ENCODE measurements at places on chromosomes 16 and 17.

DNA sequence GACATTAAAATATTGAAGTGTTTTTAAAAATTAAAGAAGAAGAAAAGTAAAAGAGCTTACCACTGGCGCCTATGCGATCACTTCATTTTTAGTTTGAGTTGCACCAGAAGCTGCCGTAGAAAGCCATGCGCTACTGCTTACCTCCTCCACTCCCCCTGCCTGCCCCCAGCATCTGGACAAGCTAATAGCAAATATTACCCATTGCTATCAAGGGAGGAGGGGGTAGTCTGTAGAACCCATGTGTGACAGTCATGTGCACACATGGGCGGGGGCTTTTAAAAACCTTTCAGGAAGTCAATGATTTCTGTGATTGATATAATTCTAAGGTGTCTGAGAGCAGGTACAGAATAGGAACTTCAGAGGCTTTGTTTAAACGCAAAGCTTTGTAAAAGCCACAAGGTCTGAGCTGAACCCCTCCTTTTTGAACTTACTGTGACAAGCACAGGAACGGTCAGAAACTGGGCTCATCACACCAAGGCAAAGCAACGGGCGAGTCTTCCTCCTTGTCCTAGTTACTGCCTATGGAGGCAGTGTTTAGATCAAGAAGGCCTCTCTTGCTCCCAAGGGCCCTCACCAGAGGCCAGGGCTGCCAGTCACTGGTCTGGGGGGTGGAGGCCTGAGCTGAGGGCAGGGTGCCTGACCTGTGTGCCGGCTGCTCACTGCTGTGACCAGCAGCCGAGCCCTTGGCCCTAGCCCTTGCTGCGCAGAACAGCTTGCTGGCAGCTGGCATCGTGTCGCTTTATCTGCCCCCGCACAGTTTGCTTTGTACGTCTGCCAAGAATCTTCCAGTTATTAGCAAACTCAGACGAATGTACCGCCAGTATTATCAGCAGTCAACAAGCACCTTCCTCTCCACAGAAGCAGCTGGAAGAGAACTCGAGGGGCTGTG, 15.0 kb downstream of the GINS2 start:
- DNase-seq = no peak

DNA sequence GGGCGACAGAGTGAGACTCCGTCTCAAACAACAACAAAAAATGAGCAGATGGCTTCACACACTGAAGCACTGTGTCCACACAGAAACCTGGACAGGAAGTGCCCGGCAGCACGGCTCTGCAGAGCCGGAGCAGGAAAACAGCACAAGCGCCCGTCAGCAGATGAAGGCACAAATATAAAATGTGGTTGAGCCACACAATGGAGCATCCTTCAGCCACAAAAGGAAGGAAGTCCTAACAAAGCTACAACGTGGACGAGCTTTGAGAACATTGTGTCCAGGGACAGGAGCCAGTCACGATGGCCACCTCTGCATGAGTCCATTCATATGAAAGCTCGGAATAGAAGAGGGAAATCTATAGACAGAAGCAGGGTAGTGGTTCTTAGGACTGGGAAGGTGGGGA, 15.7 kb downstream of the RHBDF2 start:
- no peak for DNase-seq

DNA sequence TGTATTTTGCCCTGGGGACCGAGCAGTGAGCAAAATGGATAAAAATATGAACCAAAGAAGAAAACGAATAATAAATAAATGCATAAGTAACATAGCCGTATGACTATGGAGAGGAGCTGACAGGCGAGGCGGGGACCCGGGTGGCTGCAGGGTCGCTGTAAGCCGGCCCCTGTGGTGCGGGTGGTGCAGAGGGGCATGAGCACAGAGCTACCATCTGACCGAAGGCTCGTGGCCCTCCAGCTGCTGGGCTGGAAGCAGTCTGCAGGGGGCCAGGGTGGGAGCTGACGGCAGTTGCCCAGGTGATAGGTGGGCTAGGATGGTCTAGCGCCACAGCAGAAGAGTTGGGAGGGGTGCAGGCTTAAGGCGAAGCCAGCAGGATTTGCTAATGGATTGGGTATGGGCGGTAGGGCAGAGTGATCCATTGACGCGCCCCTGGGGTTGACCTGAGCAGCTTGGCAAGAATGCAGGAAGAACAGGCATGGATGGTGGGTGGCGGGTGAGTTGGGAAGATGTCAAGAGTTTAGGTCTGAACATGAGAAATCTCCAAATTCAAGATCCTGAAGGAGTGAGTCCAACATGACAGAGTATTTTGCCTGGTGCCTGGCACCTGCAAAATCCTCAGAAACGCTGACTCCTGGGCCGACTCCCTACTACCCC, 228.0 kb downstream of the FOXL1 start:
- no peak for DNase-seq

GRCh38 chr16:11177578-11178160, 78.3 kb downstream of the SOCS1 start:
- DNase-seq = no peak

DNA sequence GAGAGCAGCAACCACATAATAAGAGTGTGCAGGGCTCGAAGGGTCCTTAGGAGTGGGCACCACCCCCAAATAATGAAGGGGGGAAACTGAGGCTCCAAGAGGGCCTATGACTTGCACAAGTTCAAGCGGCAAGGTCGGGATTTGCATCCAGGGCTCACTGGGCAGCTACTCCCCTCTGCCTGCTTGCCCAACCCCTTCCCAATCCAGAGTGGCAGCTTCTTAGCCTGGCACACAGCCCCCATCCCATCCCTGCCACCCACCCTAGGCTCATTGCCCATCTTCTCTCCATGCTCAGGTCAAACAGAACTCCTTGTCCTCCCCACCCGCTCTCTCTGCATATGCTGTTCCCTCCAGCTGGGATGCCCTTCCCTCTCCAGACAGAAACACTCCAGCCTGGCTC, 2.4 kb downstream of the SPPL2C start:
- DNase-seq = no peak

DNA sequence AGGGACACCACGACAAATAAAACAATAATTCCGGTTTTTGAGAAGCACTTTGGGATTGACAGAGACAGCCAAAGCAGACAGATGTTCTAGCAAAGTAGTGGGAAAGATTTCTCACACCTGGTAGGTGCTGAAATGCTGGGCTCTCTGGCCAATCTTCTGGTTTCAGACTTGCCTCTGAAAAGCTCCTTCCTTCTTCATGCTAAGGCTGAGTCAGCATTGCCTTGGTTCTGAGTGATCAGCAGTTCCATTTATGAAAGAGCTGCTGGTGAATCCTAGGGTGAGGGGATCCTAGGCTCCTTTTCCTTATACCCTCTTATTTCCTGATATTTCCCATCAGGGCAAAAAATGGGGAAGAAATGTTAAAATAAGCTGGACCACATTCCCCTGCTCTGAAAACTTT, 268.7 kb upstream of the SALL1 start:
- DNase-seq = no peak

DNA sequence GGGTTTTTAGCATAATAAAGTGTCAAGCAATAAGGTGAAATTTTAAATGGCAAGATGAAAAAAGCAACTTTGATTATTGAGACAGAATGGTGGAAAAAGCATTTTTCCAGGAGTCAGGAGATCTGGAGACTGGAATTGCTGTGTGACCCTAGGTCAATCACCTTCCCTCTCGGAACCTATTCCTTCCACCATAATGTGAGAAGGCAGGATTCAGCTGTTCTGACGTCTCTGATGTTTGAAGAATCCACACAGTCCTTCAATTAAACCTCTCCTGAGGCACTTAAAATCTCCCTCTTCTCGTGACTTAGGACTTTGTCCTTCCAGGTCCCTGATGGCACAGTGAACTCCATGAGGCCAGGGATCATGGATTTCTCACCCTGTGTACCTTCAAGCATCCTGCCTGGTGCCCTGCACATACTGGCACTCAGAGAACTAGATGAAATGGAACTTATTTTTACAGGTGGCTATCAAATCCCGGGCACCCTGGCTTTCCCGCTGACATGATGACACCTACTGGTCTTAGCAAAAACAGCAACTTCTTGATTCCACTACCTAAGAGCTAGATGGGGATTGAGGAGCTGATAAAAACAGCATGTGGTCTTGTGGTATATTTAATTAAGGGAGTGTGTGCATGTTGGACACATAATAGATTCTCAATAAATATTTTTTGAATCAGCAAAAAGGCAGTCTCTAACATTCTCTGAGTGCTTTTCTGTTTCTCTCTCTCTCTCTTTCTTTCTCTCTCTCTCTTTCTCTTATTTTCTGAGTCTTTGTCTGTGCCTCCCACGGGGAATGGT, 2.3 kb upstream of the CCDC182 start:
- DNase-seq = peak; percentile 10

- DNase-seq = no peak
Measured at GRCh38 chr17:68101987-68102314, 66.4 kb downstream of the KPNA2 start.

- no peak for DNase-seq
Measured at GRCh38 chr17:16980813-16981731, 9.2 kb upstream of the TNFRSF13B start.

DNA sequence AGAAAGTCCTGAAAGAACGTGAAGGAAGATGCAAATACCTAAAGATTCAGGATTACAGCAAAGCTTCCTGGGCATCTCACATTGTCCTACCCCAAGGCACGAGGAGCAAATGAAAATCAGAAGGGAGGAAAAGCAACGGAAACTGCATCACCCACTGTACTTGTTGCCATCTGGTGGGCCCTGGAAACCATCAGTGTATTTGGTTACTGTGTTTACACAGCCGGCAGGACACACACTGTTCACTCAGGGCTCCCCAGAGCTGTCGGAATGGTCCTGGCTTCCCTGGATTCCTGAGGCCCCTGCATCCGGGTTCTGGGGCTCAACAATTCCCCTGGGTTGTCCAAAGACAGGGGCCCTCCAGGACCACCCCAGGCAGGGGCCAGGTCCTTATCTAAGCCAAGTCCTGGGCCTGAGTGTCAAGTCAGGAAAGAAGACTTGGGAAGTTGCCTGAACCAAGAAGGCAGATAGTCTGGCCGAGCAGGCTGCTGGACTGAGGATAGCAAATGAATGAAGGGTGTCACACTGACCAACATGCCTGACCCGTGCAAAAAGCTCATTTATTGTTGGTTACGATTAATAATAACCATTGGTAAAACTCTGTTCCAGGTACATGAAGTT, 52.8 kb downstream of the SOX9 start:
- DNase-seq = no peak

- DNase-seq = no peak
Measured at GRCh38 chr16:79658301-79659033, 57.9 kb upstream of the MAF start.

DNA sequence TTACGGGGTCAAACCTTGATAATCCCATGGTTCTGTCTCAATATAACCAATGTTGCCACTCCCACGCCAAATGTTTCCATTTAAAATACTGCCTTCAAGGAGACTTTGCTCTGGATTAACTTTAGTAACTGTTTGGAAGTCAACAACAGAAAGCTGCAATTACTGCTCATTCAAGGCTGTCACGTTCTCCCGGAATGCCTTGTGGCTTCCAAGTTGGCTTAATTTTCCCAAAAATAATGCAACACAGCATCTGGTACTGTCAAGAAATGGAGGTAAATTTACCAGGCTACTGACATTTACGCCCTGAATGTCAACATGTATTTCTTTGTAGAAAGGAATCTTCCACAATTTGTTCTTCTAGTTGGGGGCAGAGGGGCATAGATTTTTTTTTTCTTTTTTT, 38.2 kb downstream of the GPRC5B start:
- no peak for DNase-seq

DNA sequence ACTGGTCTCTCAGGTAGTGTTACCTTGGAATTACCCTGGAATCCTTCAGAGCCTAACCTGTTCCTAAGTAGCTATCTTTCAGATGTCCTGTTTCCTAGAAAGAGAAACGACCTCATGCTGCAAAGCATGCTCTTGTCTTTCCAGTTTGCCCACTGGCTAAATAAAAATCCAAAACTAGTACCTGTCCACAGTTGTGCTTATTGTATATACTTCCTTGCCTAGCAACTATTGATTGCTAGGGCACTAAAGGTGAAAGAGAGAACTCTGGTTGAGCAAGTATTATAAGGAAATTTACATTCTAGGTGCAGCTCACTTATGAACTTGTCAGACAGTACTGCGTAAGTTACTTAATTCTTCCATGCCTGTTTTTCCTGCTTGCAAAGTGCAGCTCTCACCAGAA, 38.5 kb downstream of the LIG3 start:
- DNase-seq = no peak

- DNase-seq = no peak
Measured at GRCh38 chr17:19897090-19897837, 29.5 kb upstream of the ULK2 start.

DNA sequence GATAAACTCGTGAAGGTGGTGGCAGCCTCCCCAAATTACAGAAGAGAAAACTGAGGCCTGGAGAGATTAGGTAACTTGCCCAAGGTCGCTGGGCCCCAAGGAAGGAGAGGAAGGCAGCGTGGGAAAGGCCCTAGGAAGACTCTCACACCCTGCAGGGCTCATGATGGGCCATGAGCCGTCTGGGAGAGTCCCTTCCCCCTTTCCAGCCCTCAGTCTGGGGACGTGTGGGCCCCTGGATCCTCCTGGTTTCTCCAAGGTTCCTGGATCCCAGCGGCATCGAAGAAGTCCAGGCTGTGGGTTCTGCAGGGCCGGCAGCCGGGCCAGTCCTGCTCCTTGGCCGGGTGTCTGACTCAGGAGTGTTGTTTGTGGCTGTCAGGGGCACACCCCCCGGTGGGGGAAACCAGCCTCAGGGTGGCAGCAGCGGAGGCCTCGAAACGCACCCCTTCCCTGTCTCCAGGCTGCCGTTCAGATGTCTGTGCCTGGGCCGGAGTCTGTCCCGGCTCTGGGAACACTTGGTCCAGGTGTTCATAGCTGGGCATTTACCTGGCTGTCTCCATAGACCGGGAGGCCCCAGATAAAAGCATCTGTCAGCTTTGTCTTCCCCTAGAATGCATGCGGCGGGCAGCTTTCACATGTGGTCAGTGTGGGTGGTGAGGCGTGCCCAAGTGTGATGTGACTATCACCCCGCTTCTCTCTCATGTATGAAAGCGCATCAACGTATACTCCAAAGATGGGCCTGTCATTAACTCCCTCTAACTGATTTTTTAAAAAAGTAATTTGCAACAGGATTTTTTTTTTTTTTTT, 3.7 kb upstream of the RAP1GAP2 start:
- DNase-seq = peak; percentile 31

GRCh38 chr16:66324815-66325515, 41.5 kb upstream of the CDH5 start:
- DNase-seq = no peak

DNA sequence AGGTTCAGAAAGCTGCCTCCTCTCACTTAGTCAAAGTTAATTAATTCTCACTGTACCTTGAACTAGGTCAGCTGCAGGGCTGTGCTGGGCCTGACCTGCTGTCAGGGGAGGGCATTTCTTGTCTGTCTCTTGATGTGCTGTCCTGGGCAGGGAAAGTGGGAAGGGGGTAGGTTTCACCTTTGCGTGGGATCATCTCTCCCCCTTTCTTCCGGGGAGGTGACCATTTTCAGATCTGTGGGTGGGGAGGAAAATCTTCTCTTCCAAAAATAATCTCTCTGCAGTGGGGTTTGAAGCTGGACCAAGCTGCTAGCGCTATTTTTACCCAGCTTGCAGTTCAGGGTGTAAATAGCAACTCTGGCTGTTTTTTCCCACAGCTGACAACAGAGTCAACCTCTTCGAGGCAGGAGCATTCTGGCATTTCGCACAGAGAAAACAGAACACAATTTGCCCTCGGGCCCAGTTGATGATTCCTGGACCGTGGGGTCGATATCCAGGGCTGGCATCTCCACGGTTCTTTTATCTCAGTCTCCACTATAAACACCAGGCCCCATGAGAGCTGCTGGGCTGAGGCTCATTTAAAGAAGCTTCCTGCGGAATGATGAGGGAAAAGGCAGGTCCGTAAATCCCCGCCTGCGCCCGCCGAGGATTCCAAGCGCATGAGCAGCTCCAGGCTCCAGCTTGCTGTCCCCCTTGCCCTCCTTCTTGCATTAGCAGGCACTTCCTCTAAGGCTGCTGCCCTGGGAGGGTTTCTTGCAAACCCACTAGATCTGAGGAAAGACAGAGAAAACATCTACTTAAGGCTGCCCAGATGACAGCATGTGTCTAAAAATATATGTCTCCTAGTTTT, 93.9 kb downstream of the YPEL2 start:
- DNase-seq = no peak

Data from activated T-helper 1 cell treated with anti-CD3 and anti-CD28 coated beads, Interleukin-12 subunit alpha, Interleukin-12 subunit beta, Interleukin-2, Interleukin-4 antibody, amounts not matched to agents 30 ng/mL and 10 ng/mL and 1 ng/mL, durations not matched to agents 14 hours and 24 hours and 36 hours (primary cell).